GM12864 (cell line): ENCODE measurements at places on chromosomes 11 and 22.

- no peak for DNase-seq
Measured at GRCh38 chr11:37948258-37948657, 1350.2 kb upstream of the RAG2 start.

- no peak for DNase-seq
Measured at GRCh38 chr11:28526406-28526751, 418.2 kb downstream of the METTL15 start.

- DNase-seq: no peak
Measured at GRCh38 chr11:47566149-47566698, 825 bp downstream of the PTPMT1 start.

DNA sequence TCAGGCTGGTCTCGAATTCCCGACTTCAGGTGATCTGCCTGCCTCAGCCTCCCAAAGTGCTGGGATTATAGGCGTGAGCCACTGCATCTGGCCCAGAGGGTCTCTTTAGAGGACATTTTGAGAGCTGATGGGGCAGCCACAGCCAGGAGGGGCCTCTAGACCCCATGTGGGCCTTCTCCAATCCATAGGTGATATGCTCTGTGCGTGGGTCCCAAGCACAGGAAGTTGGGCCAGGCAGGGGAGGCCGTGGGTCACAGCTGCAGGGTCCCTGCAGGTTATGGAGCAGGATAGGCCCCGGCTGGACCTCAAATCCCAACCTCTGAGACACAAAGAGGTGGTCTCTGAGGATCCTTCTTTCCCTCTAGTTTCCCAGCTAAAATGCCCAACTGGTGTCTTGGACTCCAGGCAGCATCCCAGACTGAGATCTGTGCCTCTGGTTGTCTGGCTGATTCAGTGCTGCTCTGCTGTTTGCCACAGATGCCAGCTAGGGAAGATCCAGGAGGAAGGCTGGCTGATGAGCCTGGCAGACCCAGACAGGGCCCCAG lies 1.5 kb downstream of the LRRC75B start:
- no peak for DNase-seq

GRCh38 chr22:39592081-39593065 lies 21.8 kb downstream of the CACNA1I start:
- no peak for DNase-seq

DNA sequence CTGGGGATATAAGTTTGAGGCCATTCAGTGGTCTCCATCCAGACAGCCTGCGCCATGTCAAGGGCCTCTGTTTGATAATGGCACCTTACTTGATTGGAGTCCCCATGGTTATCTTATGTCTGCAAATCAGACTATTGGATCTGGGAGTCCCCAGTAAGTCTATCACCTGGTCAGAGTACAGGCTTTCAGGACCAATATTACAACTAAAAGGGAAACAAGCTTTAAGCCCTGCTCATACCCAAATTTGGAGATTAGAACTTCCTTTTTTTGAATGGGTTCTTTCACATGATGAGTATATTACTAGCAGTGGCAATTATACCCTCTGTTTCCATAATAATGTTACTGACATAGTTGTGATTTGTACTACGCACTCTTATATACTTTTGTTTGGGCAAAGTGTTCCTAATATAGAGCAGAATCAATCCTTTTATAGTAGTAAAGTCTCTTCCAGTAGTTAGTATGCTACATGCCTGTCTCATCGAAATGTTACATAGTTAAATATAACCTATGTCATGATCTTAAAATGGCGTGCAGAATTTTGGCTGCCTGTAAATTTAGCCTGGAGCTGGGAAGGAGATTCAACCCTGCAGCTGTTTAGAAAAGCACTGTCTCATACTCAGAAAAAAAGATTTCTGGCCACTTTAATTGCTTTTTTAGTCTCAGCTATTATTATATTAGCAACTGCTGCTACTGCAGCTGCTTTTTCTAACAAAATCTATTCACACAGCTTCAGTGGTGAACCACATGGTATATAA lies 4.9 kb downstream of the MS4A15 start:
- no peak for DNase-seq

DNA sequence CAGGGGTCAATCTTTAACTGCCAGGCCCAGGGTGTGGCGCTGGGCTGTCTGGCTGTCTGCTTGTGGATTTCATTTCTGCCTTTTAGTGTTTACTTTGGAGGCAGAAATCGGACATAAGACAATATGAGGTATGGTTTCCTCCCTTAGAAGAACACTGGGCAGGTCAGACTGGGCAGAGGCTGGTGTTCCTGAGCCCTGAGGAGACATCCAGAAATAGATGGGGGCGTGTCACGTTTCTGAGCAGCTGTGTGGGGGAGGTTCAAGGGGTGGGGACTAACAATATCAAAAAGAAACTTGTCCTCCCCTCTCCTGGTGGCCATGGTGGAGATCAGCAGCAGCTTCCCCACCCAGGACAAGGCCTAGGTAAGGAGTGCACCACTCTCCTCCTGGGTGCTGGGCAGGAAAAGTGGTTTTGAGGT lies at the start of gene ART1:
TSS of gene ART1 (plus strand) at position 312 of the 419 bp plus-strand sequence. CDS start 14,086 bp downstream, outside the sequence.
- DNase-seq: no peak

- peak; percentile 87 for DNase-seq
Measured at GRCh38 chr11:73980001-73980961, 2.4 kb downstream of the UCP2 start.

- no peak for DNase-seq
Measured at GRCh38 chr22:42304324-42304790, 33.9 kb upstream of the TCF20 start.

DNA sequence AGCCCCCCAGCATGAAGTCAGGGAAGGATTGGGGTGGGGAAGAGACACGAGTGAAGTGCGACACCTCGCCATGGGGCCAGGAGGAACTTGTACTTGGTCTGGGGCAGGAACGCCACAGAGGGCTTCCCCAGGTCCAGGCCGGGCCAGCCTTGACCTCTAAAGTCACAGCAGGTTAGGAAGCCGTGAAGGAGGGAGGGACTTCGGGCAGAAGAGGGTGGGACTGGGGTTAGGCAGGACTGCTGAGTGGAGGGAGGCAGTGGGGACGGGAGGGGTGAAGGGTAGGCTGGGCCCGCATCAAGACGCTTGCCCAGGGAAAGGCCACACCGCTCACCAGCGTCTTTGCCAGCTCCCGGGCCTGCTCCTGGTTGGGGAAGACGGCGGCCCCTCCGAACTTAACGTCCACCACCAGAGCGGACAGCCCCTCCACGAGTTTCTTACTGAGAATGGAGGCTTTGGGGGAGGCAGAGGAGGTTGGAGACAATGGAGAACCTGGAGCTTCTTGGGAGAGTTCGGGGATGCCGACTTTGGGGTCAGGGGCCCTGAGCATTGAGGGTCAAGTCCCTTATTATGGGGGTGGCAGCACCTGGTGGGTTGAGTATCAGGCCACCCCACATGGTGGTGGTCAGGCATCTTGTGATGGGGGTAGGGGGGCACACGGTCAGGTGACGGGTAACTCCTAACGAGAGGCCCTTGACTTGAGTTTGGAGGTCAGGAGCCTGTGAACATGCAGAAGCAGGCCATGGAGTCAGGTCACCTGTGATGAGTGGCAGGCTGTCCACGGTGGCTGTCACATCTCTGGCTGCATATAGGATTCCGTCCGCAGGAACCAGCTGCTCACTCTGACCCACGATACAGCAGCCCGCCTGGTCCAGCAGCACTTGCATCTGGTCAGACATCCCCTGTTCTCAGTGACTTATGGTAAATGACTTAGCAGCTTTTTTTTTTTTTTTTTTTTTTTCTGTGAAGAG lies 1.7 kb upstream of the SCO2 start:
- no peak for DNase-seq

DNA sequence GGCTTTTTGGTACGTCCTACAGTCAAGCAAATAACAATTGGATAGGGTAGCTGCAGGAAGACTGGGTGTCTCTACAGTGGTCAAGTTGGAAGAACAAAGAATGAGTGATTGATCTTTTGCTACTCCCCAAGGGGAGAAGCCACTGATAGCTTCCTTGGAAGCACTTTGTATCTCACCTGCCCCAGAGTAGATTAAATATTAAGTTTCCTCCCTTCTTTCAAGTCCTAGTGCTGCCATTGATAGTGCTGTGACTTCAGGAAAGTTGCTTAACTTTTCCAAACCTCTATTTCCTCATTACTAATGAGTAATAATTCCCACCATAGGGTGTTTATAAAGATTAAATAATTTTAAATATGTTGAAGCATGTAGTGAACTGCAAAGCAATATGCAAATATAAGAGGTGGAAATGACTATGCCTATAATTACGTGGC lies 35.6 kb upstream of the EHF start:
- DNase-seq: no peak
